ENCODE measurements at places on chromosomes 12 and 14. TPM values are rescaled to one million over a fixed set of nuclear protein-coding genes. Genes with fewer than 3 reads are reported as not detected.

GRCh38 chr12:12228402-12228801, 38.4 kb downstream of the LRP6 start:
- DNase-seq: no peak

DNA sequence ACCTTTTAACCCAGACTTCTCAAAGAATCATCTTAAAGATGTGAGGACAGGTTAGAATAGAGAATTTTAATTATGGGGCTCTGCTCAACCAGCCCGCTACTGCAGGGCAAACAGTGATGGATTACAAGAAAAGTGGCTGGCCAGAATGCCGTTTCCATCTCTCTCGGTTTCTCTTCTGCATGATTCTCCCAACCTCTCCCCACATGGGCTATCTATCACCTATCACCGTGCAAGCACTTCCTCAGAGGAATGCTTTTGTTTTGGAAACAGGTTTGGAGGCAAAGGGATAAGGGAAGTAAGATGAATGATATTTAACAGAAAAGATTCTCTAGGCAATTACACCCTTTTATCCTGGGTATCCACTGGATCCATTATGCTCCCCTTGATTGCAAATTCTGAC, 37.4 kb upstream of the PHC1 start:
- no peak for DNase-seq

DNA sequence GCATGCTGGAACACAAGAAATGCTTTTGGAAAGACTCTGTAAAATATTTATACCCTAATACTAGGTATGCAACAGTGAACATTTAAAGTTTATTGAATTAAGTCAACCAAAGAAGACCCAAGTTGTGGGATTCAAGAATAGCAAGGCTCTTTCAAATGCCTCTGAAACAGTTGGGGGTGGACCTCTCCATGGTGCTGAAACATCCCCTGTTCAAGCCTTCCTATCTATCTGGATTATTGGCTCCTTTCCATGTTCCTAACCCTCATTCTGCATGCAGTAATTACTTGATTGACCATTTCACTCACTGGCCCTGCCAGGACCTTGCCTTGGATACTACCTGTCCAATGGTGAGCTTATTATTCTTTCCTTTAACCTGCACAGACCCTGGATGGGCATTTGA, 349.7 kb downstream of the NRXN3 start:
- DNase-seq: no peak

DNA sequence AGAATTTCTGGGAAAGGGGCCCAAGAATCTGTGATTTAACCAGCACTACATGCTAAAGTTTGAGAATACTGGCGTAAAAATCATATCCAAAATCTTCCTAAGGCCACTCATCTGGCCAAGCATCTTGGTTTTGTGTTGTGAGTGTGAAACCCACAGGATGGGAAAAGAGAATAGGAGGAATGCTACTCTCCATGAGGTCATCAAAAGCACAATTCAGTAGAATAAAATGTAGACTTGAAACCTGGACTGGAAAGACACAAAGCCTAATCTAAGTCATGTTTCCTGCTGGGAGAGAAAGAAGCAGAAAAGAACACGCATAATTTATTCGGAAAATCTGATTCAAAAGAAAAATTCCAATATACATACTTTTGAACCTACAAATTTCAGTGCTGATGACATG, 42.3 kb downstream of the NR1H4 start:
- DNase-seq: no peak

DNA sequence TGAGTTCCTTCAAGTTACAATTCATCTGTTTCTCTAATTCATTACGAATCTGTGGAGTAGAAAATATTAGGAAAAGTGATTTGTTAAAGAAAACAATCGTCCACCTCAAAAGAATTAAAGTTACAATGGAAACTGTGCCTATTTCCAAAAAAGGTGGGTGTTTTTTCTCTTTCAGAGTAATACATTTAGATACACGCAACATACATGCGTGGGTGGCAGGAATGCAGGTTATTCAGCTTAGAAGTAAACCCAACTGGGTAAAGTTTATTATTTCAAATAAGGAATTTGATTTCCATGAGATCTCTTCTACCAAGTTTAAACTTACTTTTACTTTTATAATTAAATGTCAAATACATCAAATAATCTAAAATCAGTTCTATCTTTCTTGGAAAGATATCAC, 52.2 kb downstream of the SSH1 start:
- DNase-seq: no peak

- DNase-seq: no peak
Observed at GRCh38 chr14:52907949-52908348, 42.9 kb downstream of the FERMT2 start.

SIX4 gene
- total RNA-seq: 8.3 TPM

DNA sequence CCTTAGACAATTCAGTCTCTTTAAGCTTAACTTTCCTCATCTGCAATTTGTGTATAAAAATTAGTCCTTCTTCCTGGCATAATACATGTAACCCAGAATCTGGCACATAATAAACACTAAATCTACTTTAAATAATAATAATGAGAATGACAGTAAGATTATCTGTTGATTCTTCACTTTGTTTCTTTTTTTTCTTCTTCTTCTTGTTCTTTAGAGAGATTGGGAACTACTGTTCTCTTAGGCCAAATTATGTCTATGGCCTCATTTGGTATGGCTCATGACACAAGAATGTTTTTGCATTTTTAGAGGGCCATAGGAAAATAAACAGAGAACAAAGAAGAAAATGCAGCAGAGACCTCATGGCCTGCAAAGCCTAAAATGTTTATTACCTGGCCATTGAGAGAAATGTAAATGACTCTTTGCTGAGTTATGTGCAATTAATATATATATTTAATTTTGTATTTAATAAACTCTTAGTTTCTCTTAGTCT, 275.8 kb downstream of the SLC6A15 start:
- DNase-seq: peak; percentile 16

ZC2HC1C gene
- total RNA-seq: 0.21 TPM

GRCh38 chr14:96362071-96362964, 823 bp downstream of the ATG2B start:
- peak; percentile 53 for DNase-seq

LAG3 gene
- not detected for total RNA-seq

GRCh38 chr12:106893451-106893850, 62.3 kb upstream of the TMEM263 start:
- peak; percentile 85 for DNase-seq

DNA sequence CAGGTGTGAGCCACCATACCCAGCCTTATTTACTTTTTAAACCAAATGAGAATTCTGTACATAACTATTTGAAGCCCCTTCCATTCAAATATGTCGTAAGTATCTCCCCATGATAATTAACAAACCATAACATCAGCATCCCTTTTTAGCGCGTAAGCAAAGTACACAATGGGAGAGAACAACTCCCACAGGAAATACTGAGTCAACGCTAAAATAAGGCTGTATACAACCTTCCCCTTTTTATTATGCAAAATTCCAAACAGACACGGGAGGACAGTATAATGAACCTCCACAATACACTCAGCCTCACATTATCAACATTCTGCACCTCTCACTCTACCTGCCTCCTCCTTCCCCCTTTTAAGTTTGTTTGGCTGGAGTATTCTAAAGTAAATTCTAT, 73.5 kb downstream of the CCDC88C start:
- no peak for DNase-seq

- DNase-seq: no peak
Observed at GRCh38 chr12:119340578-119340977, 6.0 kb downstream of the CCDC60 start.

ADAM21 gene
- total RNA-seq: 0.88 TPM

DNA sequence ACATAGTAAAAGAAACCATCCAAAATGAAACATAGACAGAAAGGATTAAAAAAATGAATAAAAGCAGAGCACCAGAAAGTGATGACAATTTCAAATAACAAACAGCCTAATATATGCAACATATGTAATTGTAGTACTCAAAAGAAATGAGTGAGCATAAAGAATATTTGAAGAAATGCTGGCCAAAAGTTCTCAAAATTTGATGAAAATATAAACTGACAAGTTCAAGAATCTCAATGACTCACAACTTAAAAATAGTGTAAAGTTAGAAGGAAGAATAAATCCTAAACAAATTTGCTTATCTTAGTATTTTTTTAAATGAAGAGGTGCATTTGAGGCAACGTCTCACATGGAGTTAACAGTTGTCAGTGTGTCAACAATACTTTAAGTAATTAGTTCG, 498.9 kb downstream of the SLC6A15 start:
- DNase-seq: no peak

- no peak for DNase-seq
Observed at GRCh38 chr14:26382901-26383685, 214.7 kb downstream of the NOVA1 start.

DNA sequence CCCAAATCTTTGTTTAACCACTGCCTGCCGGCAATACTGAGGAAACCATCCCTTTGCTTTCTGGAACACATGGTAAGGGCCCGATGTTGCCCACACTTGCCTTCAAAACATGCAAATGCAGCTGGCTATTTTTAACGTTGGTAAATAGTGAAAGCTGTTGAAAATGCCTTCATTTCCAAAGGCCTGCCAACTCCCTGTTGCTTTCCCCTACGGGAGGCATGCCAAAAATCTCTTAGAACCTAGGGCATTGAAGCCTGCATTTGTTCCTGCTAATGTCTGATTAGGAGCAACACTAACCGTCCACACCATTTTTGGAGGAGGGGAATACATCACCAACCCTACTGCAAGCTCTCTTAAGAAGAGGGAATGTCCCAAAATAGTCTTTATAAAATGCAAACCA, 152.6 kb upstream of the NOS1 start:
- DNase-seq: no peak

All from H4 (cell line).